ENCODE measurements at places on chromosomes 3 and 15.

DNA sequence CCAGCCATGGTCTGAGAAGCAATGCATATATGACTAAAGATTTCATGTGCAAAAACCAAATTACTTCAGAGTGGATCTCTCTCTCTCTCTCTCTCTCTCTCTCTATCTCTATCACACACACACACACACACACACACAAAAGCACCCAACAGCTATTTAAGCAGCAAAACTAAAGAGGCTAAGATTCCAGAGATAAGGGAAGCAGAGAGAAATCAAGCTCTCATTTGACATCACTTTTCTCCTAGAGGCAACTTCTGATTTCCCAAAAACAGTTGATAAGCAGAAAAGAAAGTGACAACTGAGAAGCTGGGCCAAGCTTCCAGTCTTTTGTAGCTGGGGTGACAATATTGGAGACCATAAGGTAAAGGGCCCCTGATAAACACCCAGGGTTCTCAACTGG is 526.0 kb upstream of the NR2F2 start:
- DNase-seq, result no peak

DNA sequence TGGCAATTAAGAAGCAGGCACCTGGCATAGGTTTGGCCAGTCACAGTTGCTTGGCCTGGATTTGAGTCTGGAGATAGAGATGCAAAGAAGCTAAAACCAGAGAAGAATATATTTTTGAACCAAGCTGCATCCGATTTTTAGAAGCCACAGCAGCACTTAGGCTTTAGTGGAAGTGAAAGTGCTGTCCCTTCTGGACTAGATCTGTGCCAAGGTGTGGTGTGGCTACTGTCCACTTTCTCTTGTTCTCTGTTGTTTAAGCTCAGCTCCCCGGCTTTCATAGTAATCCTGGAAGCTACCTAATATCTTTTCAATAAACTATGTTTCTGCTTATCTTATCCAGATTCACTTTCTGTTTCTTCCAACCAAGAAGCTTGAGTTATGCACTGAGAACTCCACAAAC is 183.4 kb upstream of the THRB start:
- DNase-seq, result no peak

DNA sequence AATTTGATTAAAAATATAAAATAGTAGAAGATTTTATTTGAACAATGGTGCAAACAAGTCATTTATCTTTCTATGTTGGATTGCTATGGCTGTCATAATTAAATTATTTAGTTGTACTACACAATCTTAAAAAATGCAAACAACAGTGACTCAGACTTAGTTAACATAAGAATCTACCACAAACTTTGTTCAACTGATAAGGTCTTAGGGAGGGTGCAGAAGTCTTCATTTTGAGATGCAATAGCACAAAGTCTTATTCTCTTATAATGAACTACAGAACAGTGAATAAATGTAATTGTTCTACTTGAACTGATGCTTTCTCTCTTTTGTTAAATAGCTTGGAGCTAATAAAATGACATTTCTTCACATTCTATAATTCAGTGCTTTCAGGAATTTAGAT is 482.8 kb upstream of the NAALADL2 start:
- DNase-seq, result no peak

DNA sequence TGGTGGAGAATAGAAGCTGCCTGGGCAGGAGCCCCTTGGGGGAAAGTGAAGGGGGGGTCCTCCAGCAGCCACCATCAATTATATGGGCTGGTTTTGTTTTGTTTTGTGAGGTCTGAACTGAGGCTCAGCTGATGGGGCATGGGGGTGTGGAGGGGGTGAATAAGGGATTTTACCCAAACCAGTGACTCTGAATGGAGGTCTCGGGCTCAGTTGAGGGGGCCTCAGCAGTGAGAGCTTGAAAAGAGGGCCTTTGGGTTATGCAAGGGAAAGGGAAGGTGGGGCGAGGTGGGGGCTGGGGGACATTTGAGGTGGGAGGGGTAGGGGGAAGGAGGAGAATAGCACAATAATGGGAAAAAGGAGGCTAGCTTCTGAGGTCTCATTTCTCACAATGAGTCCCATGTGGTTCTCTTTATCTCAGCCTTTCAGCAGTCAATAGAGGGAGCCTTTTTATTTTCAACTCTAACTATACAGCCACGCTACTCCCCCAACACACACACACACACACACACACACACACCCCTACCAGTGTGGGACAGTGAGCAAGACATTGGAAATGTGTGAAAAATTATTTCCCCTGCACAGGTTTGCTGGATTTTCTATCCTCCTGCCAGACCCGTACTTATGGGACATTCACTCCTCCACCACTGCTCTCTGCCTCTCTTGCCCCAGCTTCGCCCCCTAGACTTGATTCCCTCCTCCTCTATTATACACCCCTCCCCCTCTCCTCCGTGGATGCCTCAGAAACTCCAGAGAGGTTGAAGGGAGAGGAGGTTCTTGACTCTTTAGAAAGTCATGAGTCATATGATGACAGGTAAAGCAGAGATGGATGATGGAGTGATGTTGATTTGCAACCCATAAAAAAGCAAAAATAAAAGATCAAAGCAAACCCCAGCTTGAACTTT is 96.0 kb downstream of the GTPBP8 start:
- DNase-seq, result no peak

- DNase-seq, result no peak
Measured at GRCh38 chr3:168371846-168372245, 276.1 kb upstream of the GOLIM4 start.

DNA sequence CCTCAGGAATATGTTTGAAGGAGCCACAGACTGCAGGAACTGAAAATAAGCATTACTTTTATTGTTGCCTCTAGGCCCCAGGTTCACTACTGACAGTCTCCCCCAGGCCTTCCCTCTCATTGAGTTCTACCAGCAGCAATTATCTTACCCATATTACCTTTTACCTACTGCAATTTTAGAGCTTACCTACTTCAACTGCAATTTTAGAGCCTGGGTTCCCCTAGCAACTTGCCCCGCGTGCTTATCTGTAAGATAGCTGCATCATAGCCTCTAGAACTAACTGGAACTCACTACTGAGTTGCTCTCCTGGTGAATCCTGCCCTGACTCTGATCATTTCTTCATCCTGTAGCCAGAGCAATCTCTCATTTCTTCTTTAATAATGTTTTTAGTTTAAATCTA is 29.2 kb upstream of the WWTR1 start:
- no peak for DNase-seq

Data from substantia nigra (tissue), 51 donors.